IMR-90 (cell line): ENCODE measurements at places on chromosomes 5 and 9.

DNA sequence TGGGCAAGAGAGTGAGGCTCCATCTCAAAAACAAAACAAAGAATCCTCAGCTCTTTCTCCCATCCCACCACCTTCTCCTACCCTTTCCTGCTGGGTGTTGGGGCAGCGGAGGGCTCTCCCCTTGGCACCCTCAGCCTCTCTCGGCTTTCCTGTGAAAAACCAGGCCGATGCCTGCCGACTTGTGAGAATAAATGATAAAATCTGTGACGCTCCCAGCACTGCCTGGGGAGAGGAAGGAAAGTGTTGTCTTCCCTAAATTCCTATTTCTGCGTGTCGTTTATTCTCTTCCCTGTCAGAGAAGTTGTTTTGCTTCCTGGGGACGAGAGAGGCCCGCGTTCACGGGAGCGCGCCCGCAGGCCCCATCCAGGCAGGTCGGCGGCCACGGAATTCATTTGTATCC lies 19.7 kb downstream of the NEK6 start:
- no peak for DNase-seq

GRCh38 chr5:82168294-82168693 lies 109.9 kb downstream of the RPS23 start:
- DNase-seq: peak; percentile 30

DNA sequence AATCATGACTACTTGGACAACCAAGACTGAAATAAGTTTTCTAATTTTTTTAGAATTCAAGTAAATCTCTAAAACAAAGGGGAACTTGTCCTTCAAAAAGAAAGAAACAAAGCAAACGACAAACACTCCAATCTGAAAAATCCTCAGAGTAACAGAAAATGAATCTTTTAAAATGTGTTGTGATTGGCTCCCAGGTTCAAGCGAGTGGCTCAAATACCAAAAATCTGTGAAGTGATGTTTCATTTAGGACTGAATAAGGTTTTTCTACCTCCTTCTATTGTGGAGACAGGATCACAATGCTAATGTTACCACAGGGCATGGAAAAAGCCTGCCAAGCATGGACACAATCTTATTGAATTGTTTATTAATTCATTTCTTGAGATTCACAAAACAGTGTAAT lies 415.7 kb downstream of the RAB3C start:
- no peak for DNase-seq

DNA sequence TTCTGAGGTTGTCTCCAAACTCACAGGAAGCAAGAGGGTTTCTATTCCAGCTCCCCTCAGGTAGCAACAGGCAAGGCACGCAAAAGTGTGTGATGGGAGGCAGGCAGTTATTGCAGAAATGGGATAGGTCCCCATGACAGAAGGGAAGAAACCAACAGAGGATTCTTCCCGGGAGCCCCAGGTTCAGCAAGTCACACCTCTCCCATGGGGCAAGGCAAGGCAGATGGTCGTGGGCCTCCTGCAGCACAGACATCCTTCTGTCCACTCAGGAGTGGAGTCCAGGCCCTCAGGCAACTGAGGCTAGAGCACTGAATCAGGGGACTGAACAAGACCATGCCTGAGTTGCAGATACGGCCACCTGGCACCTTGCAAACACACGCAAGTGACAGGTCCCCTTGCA lies 424.9 kb upstream of the IRX4 start:
- no peak for DNase-seq

- no peak for DNase-seq
Measured at GRCh38 chr5:111268300-111268699, 44.1 kb downstream of the CAMK4 start.

GRCh38 chr5:76084496-76085242 lies 1.5 kb downstream of the SV2C start:
- DNase-seq: no peak

- DNase-seq: no peak
Measured at GRCh38 chr9:75382126-75382525, 293.8 kb downstream of the OSTF1 start.

- peak; percentile 44 for DNase-seq
Measured at GRCh38 chr5:120314191-120314590, 149.9 kb upstream of the PRR16 start.

- DNase-seq: no peak
Measured at GRCh38 chr5:159732220-159732619, 184.1 kb upstream of the ADRA1B start.

DNA sequence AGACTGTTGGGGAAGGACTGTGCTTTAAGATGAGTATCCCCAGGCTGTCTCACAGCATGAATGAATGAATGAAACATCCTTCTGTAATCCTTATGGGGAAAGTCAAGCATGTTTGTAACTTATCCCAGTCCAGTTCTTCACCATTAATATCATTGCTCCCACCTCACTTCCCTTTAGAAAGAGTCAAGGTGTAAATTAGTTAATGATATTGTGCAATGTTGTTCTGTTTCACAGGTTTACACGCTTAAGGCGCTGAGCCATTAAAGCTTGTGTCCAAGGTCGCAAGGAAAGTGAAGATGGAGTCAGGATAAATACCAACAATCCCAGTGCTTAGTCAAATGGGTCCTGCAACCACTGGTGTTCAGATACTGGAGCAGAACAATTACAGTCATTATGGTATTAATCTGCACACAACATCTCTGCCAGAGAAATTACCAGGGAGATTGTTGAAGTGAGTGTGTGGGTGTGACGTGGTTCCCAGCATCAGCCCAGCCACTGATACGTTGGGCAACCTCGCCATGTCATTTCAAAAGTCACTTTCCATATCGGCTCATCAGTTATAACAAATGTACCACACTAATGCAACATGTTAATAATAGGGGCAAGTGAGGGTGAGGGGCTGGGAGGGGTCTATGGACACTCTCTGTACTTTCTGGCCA lies 1.5 kb upstream of the MYO10 start:
- no peak for DNase-seq

DNA sequence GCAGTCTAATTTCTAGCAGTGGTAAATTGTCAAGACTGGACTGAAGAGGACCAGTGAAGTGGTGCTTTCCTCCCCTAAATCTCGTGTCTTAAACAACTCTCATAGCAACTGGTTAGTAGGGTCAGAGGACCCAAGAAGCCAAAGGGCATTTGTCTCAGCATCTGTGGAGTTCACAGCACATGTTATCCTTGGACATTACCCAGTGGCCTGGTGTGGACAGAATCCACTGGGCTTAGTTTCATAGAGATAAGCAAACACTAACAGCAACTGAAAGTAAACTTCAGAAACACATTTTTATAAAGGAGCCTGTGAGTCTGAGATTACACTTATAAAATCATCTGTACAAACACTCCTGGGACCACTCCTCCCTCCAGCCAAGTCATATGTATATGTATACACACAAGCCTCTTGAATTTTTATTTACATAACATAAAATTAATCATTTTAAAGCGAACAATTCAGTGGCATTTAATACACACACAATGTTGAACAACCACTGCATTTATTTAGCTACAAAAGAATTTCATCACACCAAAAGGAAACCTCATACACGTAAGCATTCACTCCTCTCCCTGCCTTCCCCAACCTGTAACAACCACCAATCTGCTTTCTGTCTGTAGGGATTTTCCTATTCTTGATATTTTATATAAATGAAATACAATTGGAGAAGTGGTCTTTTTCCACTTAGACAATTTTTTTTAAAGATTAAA lies 457.8 kb downstream of the RASEF start:
- DNase-seq: peak; percentile 72

GRCh38 chr5:96968614-96969013 lies 32.7 kb downstream of the LNPEP start:
- peak; percentile 28 for DNase-seq

DNA sequence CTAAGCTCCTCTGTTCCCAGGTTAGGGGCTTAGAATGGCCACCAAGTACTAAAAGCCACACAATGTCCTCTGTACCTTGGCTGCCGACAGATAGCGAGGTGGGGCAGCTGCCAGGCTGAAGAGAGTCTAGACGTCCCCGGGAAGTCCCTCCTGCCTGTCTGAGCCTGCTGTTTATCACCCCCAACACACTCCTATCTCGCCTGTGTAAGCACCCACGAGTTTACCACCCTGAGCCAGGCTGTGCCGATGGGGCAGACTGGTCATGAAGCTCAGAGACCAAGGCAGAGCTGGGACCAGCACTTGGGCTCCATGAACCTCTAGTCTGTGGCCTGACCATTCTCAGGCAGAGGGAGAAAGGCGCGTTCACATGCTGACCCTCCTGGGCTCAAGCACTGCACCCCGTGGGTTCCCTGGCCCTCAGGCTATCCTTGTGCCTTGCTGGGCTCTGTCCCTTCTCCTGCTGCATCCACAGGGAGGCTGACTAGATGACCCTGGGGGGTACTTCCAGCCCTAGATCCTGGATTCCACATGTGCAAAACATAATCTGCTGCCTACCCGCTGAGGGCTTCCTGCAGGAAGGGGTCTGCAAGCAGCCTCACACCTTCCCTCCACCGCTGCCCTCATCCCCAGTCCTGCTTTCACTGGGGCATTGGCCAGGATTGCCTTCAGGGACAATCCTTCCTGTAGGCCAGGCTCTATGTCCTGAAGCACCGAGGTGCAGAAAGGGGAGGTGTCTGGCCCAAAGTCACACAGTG lies 18.6 kb upstream of the SLC25A51 start:
- DNase-seq: no peak

- DNase-seq: no peak
Measured at GRCh38 chr9:132946211-132946610, 1.8 kb upstream of the TSC1 start.

- DNase-seq: no peak
Measured at GRCh38 chr5:13350767-13351166, 593.7 kb downstream of the DNAH5 start.

GRCh38 chr5:26645659-26646058 lies 392.7 kb downstream of the CDH9 start:
- DNase-seq: no peak

- no peak for DNase-seq
Measured at GRCh38 chr5:78798673-78799029, 150.1 kb upstream of the LHFPL2 start.

DNA sequence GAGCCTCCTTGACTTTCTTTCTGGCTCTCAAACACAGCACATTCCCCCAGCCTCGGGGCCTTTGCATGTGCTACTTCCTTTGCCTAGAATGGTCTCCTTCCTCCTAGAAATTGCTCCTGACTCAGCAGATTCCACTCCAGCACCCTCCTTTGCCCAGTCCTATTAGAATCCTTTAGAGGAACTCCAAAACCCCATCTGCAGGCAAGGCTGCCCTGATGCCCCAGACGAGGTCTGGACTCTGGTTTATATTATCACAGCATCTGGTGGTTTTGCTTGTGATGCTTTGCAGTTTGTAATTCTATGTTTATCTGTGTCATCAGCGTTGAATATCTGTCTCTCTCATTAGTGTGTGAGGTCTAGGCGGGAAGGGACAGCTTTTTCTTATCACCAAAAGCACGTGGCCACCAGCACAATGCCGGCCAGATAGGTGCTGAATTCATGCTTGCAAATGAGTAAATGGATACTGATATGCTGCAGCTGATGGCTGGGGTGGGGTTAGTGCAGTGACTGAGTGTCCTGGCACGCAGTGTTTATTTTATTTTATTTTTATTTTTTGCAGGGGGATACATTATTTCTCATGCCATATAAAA lies 30.0 kb upstream of the ANKH start:
- peak; percentile 83 for DNase-seq

GRCh38 chr9:76576344-76576743 lies 117.4 kb downstream of the GCNT1 start:
- peak; percentile 66 for DNase-seq

DNA sequence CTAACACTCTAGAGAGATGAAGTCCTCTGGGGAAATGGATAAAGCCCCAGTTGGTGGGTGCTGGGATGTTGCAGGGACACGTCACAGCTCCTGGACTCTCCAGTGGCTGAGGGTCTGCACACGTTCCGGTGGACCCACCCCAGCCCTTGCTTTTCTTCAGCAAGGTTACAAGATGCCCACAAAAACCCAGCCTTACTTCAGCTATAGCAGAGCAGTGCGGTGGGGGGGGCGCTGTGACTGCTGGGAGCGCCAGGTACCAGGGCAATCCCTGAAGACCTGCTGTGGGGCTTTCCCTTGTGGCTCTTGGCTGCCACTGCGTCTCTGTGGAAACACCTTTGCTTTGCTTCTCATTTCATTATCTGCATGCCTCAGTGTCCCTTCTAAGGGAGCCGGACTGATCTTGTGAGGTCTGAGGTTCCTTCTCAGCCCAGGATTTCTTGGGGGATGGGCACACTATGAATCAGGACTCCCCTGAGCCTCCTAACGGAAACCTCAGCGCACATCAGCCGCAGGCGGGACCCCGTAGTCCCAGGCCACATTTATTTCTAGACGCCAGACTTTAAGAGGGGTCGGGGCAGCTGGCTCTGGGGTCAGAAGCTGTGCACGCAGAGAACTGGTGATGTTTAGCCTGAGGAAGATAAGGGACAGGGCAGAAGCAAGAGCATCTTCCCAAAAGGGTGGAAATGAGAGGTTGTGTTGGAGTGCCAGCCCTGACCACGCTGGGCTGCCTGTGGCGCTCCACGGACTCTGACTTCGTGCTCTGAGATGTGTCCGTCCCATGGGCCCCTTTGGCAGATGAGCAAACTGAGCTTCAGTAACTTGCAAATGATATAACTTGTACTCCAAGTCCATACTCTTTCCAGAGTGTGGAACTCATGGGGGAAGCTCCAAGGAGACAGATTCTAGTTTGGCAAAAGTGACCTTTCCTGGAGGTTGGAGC lies 106.8 kb downstream of the WNK2 start:
- DNase-seq: no peak

- no peak for DNase-seq
Measured at GRCh38 chr5:35668319-35668718, 50.7 kb downstream of the SPEF2 start.

DNA sequence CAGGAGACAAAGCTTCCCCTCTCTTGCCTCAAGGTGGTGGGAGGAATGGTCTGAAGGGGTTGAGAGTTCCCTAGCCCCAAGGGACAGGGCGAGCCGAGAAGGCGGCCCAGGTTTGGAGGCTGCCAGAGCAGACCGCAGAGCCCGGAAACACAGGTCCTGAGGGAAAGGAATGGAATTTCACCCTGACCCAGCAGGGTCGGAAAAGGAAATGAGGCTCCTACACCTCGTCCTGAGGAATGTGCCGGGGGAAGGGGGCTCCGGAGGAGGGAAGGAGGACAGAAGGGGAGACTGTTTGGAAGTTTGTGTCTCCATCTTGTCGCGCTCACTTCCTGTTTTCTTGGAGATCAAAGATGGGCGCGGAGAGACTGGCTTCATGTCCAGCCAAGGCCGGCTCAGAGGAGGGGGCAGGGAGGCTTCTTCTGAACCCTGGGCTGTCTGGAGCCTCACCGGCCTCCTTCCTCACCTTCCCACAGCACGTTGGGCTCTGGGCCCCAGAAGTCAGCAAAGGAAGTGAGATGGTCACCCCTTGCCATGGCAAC lies 9.6 kb downstream of the ENG start:
- no peak for DNase-seq

- no peak for DNase-seq
Measured at GRCh38 chr9:136849960-136850865, 1.0 kb downstream of the PHPT1 start.

GRCh38 chr9:89461265-89461664 lies 36.6 kb downstream of the SEMA4D start:
- DNase-seq: peak; percentile 83
